ENCODE measurements at places on chromosomes 1 and 21.

- no peak for DNase-seq
Observed at GRCh38 chr1:75838079-75838478, 41.4 kb downstream of the MSH4 start.

DNA sequence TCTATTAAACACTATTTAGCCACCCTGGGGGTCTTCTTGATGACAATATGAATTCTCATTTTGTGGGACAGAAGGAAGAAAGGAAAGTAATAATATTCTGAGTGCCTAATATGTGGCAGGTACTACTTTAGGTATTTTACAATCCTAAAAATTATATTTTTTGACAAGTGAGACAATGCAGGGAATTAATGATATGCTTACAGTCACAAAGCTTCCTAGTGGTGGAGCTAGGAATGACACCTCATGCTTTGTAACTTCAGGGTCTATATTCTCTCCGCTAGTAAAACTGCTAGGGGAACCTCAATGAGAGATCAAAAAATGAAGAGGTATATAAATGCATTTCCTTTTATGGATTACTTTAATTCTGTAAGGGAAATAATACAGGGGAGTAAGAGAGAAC lies 44.3 kb downstream of the TPR start:
- DNase-seq: no peak

DNA sequence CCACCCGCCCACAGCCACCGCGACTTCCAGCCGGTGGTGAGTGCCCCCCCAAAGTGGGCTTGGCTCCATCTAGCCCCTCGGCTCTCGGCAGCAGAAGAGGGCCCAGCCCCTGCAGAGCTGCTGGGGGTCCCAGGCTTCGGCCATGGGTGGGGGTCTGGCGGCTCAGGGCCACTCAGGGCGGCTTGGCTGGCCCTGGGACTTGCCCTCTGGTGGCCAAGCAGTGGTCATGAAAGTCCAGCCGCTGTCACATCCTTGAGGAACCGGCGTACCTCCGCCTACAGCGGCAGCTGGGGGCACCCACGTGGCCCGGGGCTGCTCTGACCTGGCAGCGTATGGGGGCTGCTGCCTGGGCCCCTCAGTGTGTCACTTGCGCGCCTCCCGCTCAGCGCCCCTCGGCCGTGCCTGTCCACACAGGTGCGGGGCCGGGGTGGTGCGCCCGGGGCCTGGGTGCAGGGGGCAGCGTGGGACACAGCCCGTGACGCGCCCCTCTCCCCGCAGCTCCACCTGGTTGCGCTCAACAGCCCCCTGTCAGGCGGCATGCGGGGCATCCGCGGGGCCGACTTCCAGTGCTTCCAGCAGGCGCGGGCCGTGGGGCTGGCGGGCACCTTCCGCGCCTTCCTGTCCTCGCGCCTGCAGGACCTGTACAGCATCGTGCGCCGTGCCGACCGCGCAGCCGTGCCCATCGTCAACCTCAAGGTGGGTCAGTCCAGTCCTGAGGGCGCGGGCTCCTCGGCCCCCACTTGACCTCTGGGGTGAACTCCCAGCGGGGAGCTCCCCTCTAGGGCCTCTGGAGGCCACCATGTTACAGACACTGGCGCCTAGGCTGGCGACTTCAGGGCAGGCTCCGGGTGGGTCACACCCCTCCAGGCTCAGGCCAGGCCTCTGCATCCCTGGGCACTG lies 32.4 kb downstream of the SLC19A1 start:
- DNase-seq: no peak

DNA sequence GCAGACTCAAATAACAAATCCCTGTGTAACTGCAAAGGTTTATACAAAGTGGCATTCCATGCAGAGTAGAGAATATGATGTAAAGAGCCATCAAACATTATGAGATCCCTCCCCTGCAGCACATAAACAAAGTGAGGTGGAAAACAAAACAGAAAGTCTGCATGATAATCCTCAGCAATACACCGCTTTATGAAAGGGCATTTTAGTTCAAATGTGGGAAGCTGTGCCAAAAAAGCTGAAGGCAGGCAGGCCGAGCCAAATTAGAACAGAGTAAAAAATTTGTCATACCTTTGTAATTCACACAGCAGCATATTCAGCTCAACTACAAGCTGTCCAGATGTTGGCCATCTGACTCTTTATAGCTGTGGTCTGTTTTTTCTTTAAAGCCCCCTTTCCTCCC lies 113.5 kb downstream of the LHX9 start:
- DNase-seq: no peak

DNA sequence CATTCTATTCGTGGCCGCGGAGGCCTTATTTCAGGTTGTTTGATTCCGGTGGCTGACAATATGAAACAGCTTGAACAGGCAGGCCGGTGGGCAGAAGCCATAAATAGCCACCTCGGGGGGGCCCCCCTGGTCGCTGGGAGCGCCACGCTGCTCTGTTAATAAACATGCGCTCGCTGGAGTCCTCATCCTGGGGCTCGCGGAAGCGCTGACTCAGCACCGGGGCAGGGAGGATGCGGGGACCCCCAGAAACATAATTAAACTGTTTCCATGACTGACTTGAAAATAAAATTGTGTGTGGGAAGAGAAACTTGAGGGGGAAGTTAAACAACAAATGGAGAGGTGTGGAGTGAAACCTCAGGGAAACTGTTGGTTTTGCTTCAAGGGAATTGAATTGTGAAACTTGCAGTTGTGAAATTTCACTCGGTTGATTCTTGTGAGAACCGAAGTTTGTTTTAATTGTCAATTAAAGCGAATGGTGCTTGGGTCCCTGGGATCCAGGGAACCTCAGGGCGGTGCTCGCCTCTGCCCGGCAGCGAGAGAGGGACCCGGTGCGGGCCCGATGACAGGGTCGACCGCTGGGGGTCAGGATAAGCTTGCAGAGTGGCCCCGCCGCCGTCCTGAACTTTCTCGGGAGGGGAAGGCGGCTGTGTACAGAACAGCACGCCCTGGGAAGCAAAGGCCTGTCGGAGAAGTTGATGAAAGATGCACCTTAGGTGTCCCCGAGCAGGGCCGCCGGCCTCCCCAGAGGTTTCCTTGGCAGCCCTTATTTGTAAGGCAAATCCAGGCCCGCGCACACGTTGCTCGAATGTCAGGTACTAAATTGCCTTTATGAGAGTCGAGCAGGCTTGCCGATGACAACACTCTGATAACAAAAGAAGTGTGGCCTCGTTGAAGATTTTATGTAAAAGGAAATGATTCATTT lies 176.9 kb upstream of the LMO4 start:
- peak; percentile 50 for DNase-seq

DNA sequence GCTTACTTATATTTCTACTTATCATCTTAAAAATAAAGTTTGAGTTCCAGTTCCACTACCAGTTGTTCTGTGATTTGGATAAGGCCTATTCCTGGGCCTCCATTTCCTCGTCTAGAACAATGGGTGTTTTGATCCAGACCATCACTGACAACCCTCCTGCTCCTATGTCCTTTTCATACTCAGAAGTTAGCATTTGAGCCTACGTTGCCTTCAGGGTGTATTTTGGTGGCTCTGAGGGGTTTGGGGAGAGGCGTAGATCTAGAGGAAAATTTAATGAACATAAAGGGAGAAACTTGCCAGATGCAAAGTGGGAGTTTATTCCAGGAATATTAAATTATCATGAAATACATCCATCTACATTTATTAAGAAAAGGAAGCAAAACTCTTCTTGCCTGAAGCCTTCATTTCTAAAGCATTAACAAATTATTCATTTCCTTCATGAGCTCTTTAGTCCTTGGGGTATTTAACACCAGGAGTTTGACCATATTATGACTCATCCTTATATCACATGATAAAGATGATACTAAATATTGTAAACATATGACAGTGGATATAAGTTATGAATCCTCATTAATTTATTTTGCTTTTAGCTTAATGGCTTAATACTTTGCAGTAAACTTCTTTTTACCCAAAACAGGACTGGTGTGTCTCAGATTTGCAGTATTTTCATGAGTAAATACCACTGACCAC lies 47.2 kb upstream of the SYT14 start:
- DNase-seq: no peak

DNA sequence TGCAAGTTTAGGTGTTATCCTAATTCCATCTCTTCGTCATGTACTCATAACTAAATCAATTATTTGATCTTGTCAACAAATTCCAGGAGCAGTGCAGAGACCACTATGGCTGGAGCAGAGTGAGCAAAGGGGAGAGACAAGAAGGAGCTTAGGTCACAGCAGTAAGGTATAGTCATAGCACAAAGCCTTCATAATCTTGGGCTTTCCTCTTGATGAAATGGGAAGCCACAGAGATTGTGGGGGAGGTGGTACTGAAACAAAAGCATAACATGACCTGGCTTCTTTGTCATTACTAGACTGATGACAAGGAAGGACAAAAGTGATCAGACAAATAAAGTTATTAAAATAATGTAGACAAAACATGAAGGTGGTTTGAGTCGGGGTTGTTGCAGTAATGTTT lies 60.1 kb upstream of the PTGS2 start:
- DNase-seq: no peak

DNA sequence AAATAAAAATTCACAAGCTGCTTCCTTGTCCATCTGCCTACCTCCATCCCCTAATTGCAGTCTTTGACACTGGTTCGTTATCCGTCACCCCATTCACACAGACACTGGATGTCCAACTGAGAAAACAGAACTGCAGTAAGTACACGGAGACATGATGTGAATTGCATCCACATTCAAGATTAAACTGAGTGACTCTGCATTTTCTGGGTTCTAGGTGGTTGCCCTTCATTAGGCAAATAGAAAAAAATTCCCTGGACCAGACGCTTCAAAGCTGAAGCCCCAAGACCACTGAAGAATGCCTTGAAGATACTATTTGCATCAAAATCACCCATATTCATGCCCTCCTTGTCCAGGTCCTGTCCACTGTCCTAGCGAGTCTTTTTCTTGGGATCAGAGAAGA lies 7.9 kb upstream of the ALG6 start:
- no peak for DNase-seq

GRCh38 chr1:231165371-231165770 lies 3.5 kb downstream of the TRIM67 start:
- no peak for DNase-seq

DNA sequence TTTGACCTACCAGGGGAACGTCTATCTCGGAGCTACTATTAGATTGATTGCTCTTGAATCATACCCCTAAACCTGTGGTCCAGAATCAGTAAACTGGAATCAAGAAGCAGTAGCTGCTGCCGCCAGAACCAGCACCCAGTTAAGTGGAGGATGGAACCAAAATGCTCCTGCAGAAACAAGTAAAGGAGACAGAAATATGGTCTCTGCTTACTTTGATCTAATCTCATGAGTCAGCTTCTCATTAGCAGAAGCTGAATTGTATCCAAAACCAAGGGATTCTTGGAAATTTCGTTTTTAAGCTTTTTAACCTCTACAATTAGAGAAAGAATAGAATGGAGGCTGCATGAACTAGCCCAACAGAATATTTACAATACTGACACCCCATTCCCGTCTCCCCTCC lies 42.6 kb upstream of the PIGV start:
- DNase-seq: no peak

DNA sequence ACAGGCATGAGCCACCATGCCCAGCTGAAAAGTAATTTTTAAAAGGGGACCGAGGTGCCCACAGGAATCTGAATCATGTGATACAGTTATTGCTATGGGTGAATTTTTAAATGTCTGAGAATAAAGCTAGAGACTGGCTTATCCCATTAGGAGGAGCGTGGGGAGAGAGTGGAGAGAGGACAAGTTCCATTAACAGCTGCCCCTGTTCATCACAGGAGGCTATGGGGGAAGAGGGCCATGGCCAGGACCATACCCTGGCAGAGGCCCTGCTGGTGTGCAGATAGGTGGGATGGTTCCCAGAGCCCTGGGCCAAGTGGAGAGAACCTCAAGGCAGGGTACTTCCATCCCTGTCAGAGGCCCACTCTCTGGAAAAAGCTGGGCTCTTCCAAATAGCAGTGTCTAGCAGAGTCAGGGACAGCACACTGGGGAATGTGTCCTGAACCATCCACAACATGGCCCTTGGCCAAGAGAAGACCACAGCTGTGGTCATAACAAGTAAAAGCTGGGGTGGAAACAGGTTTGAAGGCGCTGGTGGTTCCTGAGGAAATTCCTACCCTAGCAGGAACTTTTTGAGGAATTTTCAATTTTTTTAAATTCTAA lies 13.7 kb upstream of the ZNF691 start:
- DNase-seq: no peak

GRCh38 chr1:155133799-155134281 lies 1.8 kb upstream of the SLC50A1 start:
- DNase-seq: no peak

GRCh38 chr1:202953392-202953791 lies 4.7 kb downstream of the ADIPOR1 start:
- no peak for DNase-seq

- DNase-seq: no peak
Observed at GRCh38 chr1:47418681-47419325, 2.7 kb downstream of the FOXE3 start.

DNA sequence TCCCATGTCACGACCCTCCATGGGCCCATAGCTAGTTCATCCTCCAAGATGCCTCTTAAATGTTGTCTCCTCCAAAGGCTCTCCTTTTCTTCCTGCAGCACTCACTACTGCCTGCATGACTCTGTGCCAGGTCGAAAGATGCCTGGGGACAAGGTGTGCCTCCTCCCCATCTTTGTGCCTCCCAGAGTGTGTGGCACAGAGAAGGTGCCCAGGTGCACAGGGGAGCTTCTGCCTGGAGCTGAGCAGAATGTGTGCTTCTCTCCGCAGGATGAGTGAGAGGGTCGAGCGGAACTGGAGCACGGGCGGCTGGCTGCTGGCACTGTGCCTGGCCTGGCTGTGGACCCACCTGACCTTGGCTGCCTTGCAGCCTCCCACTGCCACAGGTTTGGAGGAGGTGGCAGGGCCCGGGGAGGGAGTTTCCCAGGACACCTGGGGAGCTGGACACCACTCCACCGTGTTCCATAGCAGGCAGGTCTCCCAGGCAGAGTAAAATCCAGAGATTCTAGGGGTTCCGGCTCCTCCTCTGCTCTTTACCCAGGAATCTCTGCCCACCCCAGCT lies 6.9 kb upstream of the PPM1J start:
- DNase-seq: no peak

DNA sequence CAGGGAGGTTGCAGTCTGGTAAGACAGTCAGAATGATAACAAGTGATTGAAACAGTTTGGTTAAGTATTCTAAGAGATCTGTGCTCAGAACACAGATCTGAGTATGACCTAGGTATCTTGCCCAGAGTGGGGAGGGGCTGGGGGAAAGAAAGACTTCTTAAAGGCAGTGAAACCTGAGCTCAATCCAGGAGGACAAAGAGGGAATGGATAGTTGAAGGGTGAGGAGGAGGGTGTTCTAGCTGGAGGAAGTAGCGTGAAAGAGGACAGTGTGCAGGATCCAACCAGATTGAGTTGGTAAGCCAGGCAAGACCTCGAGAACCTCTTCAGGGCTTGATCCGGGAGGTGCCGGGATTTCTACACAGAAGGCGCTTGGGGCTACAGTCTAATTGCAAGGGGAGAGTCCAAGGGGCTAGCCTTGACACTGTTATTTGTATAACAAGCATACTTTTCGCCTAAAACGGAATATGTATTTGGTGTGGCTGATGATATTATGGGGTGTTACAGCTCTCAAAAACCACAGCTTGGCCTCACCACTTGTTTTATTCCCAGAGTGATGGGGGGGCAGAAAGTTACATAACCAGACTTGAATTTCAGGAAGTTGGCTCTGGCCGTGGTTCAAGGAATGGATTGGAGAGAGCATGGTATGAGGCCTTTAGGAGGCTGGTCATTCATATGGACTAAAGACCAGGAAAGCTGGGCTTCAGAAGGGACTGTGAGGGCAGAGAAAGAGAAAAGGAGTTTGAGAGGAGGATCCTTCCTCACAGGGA lies 19.1 kb downstream of the RCSD1 start:
- DNase-seq: no peak

GRCh38 chr1:1841575-1841995 lies 49.3 kb downstream of the GNB1 start:
- DNase-seq: no peak

GRCh38 chr1:53331446-53332185 lies 3.7 kb upstream of the LRP8 start:
- DNase-seq: no peak

All from stimulated activated effector memory CD8-positive, alpha-beta T cell treated with anti-CD3 and anti-CD28 coated beads, Interleukin-12 subunit alpha, Interleukin-12 subunit beta, amount 100 ng/mL, for 72 hours (primary cell).